ENCODE measurements at places on chromosomes 1 and 21.

GRCh38 chr1:60833173-60833572, 249.2 kb upstream of the NFIA start:
- no peak for DNase-seq

DNA sequence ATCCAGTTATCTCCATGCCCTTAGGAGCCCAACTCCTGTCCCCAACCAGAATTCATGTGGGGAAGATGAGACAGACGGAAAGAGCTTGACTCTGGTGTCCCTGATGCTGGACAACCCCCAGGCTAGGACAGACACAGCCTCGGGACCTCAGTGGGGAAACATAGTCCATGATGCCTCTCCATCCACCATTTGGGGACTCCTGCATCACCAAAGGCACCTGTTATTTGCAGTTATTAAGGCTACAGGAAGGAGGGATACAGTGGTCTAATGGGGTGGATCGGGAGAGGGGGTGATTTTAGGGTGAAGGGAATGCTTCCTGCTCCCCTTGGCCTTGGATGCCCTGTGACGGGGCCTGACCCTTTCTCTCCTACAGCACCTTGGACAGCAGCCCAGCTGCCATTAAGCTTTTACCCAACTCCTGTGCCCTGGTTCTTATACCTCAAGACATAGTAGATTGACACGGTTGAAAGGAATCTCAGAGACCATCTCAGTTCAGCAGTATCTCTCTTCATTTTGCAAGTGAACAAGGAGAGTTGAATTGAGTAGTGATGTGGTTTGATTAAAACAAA, 111.6 kb downstream of the MATN1 start:
- no peak for DNase-seq

GRCh38 chr21:37005548-37006485, 685 bp upstream of the RIPPLY3 start:
- DNase-seq, result no peak

- DNase-seq, result no peak
Observed at GRCh38 chr1:189237008-189237407, 1240.7 kb downstream of the BRINP3 start.

GRCh38 chr1:37083603-37084002, 49.3 kb upstream of the GRIK3 start:
- no peak for DNase-seq

- DNase-seq, result no peak
Observed at GRCh38 chr21:45940091-45940490, 41.5 kb upstream of the COL6A1 start.

- DNase-seq, result no peak
Observed at GRCh38 chr1:230365723-230366307, 60.3 kb downstream of the PGBD5 start.

DNA sequence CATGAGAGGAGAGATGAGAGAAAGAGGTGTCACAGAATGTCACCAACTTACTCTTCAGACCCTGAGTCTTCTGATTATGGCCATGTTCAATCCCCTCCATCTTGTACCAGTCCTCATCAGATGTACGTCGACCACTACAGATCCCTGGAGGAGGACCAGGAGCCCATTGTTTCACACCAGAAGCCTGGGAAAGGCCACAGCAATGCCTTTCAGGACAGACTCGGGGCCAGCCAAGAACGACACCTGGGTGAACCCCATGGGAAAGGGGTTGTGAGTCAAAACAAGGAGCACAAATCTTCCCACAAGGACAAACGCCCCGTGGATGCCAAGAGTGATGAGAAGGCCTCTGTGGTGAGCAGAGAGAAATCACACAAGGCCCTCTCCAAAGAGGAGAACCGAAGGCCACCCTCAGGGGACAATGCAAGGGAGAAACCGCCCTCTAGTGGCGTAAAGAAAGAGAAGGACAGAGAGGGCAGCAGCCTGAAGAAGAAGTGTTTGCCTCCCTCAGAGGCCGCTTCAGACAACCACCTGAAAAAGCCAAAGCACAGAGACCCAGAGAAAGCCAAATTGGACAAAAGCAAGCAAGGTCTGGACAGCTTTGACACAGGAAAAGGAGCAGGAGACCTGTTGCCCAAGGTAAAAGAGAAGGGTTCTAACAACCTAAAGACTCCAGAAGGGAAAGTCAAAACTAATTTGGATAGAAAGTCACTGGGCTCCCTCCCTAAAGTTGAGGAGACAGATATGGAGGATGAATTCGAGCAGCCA, 8.0 kb downstream of the ELOA start:
- DNase-seq, result no peak

GRCh38 chr1:201429736-201430501, 8.4 kb upstream of the TNNI1 start:
- no peak for DNase-seq

DNA sequence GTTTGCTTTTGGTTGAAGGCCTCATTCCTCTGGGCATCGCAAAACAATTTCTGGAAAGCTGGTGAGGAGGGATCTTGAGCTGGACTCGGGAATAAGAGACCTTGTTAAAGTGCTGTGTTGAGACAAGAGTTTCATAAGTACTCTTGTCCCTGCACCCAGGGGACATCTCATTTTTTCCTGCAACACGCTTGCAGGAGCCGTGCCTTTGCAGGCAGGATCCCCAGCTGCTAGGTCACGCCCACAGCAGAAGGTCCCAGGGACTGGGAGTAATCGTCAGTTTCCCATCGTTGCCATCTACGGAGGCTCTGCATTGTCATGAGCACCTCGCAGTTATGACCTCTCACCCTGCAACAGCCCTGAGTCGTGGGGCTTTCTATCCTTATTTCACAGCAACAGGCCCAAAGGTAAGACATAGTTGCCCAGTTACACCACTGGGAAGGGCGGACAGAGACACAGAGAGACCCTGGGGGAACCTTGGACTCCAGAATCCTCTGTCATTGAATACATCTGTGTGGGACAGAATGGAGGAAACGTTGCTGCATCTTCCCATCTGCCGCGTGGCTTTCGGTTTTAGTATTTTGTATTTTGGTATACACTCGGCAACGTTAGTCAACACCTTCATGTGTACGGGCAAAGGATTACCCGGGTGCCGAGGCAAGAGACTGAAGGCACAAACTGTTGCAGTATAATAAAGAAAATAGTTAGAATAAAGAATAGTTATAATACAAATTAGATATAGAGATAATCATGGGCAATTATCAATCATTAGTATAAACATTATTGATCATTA, 60.4 kb upstream of the DMRTB1 start:
- no peak for DNase-seq

DNA sequence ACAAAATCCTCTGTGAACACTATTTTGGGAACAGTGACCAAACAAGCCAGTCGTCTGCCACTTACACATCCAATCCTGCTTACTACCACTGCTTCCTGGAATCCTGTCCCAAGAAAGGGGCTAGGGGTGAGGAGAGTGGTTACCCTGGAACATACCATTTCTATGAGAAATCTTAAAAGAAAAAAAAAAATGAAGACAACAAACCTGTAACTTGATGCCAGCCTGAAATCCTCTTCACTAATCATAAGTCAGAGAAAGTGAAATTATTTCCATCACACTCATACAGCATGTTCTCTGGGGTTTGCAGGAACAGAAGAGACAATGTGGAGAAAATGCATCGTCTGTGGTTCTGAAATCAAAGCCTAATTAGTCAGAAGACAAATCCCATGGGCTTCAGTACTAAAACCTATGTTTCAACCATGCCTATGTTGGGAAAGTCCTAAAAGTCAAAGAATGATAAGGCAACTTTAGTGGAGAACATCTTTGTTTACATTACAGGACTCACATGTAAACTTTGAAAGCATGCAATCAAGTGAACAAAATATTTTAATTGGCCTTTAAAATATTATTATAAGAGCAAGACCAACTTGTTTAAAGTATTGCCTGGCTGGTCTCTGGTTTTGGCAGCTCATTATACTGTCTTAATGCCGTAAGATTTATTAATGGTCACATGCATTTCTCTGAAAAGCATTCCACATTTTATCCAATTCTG, 220.7 kb downstream of the LTN1 start:
- DNase-seq, result no peak

- DNase-seq, result no peak
Observed at GRCh38 chr1:160996178-160996577, 24.8 kb downstream of the F11R start.

GRCh38 chr1:94866164-94866807, 46.1 kb downstream of the SLC44A3 start:
- DNase-seq, result no peak

DNA sequence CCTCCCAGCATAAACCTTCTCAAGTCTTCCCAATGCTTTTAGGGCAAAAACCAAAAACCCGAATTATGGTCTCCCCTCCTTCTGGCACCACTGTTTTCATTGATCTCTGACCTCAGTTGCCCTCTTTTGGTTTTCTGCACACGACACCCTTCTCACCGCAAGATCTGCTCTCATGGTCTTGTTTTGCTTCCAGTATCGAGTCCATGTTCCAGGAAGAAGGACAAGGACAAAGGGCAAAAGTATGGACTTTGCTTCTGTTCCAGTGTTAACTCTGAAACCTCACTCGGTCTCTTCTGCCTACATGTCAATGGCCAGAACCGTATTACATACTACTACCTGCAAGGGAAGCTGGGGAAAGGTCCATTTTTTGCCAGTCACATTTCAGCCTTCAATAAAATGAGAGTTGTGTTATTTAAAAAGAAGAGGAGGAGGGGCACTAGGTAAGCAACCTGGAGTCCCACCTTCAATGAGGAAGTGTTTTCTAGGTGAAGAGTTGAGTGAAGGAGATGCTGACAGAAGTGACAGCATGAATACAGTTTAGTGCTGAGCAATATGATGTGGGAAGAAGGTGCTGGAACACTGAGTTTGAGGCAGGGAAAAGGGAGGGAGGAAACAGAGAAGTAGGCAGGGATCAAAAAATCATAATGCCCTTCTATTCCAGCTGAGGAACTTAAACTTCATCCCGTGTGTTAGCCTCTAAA, 183.4 kb downstream of the FGGY start:
- DNase-seq, result no peak

DNA sequence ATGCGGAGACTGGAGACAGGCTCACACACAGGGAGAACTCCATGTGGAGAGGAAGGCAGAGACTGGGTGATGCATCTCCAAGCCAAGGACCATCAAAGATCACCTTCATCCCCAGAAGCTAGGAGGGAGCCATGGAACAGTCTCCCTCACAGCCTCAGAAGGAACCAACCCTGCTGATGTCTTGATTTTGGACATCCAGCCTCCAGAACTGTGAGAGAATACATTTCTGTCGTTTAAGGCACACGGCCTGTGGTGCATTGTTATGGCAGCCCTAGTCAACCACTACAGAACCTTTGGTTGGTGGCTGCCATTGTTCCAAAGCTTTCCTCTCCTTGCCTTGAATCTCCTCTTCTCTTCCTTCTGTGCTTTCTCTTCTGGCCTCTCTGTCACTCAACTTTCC, 64.0 kb downstream of the BACH1 start:
- DNase-seq, result no peak

- no peak for DNase-seq
Observed at GRCh38 chr1:82073071-82073470, 272.3 kb downstream of the ADGRL2 start.

- no peak for DNase-seq
Observed at GRCh38 chr1:234214129-234214910, 158.9 kb upstream of the COA6 start.

- no peak for DNase-seq
Observed at GRCh38 chr1:10007169-10007568, 10.1 kb downstream of the RBP7 start.

DNA sequence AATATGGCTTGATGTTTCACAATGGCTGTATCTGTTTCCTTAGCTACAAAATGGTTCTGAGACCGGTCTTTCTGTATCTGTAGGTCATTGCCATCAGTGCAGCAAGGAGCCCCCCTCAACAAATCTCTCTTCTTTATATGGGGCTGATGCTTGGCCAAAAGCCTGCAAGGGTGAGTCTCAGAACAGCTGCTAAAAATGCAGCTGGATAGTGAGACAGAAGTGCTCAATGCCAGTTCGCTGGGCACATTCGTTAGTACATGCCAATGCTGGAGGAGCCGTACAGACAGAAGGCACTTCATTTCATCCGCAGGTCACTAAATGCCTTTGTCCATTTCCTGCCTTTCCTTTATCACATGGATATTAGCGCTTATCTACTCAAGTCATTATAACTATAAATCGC, 67.3 kb downstream of the RUNX1 start:
- no peak for DNase-seq

- DNase-seq, result peak; percentile 16
Observed at GRCh38 chr1:54716299-54717047, 812 bp downstream of the TTC4 start.

DNA sequence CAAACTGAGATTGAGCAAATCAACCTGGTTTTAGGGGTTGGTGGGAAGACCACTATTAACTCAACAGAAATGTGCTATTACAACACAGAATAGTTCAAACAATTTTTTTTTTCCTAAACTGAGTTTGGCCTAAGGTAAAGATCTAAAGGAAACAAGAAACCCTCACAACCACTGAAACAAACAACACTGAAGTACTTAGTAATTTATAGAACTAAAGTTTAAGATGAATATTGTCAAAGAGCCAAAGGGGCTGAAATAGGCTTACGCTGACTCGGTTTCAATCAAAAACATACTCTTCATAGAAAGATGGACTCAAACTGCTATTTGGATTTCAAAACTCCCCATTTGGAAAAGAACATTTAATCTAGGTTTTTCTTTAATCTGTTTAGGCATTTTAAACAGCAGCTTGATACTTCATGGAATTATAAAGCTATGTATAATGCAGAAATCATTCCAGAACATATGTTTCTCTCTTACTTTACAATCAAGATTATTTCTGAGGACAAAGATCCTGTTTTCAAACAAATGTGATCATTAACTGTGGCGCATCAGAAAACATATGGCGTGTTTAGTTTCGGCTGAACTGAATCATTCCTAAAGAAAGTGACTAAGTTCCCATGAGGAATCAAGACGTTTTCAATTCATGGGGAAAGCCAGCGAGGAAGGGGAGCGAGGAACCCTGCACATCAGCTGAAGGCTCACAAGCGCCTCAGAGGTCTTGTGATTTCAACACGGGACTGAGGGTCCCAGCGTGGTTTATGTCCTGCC, 62.7 kb downstream of the SYT6 start:
- DNase-seq, result no peak

- DNase-seq, result no peak
Observed at GRCh38 chr1:28244549-28245251, 8.8 kb downstream of the ATP5IF1 start.

DNA sequence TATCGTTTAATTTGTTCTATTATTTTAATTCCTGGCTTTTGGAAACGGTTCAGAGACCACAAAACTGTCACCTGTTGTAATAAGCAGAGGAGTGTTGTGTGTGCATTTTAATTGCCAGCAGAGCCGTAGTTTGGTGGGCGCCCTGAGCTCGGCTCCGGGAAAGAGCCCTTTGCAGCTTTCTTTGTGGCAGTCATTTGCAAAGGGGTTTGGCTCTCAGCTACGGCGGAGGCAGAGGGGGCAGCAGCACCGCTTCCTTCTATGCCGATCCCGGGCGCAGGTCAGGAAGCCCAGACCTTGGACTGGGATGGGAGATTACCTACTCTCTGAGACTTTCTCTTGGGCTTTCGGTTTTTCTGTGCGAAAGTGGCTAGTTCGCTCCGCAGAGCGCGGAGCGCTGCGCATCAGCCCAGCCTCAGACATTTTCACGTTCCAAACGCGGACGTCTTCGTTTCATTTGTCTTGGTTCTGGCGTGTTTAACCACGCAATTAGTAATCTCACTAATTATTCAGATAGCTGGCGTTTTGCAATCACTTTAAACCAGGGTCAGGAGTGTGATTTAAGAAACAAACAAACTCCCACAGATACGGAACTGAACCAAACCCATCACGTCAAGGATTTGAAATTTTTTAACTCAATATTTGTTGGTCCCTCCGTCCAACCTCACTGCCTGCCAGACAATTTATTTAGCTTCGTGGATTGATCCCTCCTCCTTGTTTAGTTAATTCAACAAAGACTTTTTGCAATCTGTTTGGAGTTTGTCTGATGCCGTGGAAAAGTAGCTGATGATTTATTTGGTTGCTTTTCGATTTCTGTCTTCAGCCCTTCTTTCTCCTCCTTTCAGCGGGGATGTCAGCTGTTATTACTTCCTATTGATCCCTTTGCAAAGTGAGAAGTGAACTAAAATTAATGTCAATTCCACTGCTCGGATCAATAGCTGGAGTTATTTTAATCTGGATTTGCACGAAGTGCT, 3.9 kb downstream of the RNF220 start:
- no peak for DNase-seq
